ENCODE measurements at places on chromosomes 4 and X.

GRCh38 chr4:78560296-78560963 lies 8.9 kb downstream of the ANXA3 start:
- DNase-seq = no peak

DNA sequence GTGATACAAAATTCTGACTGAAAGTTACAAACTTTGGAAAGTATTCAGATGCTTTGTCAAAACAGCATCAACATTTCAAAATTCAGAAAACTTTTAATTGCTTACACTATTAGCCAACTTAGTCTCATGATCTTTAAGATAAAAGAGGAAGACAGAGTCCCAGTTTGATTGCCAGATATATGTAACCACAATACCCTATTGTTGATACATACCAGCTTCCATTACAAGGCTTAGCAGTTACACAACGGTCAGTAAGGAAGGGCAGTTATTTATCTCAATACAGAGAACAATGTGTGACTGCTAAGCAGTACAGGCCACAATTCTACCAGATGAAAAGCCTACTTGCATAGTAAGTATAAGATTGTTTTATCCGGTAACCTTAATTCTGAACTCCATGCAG lies 138.4 kb downstream of the SPANXN3 start:
- no peak for DNase-seq

DNA sequence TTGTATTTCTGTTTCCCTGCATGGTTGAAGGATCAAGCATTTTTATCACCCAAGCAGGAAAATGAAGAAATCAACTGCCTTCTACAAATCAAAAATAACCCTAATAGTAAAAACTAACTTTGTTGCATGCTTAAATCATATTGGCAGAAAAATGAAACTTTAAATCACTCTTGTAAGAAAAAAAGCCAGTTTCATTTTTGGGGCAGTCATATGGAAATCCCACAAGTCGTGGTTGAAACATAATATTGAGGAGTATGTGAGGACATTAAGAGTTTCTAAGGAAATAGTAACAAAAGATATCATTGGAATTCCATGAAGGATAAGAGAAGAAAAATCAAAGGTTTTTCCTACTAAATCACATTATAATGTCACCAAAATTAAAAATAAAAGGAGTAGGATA lies 8.4 kb downstream of the TEC start:
- DNase-seq = no peak

DNA sequence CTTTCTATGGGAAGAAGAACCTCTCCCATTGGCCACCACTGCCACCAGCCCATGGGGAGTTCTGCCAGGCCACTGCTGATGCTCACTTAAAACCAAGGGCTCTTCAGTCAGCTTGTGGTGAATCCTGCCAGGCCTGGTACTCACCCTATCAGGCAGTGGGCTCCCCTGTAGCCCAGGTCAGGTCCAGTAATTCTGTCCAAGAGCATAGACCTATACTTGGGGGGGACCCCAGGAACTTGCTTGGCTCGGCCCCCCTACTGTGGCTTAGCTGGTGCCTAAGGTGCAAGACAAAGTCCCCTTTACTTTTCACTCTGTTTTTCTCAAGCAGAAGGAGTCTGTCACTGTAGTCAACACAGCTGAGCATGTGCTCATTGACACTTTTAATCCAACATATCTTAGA lies 1012.2 kb downstream of the PCDH19 start:
- no peak for DNase-seq

DNA sequence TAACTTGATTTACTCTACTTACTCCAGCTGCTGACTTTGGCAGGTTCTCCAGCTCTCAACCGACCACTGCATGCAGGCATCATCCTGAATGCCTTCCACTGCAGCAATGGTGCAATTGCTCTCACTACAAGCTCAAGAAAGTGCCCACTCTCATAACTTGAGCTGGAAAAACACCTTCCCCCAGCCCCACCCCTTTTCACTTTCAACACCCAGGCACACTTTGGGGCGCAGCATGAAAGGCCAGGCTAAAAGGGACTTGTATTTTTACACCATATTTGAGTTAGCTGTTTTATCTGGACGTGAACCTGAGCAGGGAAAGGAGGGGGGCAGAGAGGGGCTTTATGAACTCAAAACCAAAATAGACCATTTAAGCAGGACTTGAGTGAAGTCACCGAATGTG lies 274.5 kb downstream of the RAB28 start:
- DNase-seq = no peak

DNA sequence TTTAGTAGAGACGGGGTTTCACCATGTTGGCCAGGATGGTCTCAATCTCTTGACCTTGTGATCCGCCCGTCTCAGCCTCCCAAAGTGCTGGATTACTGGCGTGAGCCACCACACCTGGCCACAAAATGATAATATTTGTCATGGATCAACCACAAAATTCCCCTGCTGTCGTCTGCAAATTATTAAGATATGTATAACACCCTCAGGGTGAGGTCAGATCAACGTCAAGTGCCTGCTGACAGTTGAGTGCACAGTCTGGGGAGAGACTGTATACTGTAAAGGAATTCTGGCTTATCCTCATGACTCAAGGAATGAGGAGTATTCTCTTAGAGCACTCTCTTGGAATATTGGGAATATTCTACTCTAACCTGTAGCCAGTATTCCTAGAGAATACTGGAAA lies 11.2 kb downstream of the EPGN start:
- DNase-seq = no peak

DNA sequence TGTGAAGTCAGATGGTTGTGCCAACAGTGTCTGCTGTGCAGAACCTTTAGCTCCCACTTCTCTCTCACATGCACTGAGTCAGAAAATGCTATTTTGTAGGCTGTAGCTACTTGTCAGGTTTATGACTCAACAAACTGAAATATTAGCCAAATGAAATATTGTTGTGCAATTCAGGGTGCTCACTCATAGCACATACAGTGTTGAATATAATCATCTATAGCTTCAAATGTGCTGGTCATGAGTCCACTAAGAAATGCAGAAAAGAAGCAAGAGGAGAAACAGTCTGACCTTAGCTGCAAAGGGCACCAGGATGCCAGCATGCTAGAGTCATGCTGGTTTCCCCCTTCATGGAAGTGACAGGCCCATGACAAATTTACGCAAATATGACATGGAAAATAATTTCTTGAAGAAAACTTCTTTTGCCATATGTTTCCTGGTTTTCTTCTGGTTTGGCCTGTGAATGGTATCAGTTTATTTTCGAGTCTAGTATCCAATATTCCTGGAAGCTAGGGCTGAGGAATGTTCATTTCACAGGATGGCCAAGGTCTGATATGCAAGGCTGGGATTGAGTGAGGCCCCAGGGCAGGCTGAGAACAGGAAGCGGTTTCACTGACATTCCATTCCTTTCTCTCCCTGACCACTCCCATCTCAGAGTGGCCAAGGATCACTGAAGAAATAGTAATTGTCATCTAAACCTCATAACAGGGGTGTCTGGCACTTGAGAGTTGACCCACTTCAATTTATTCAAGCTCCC lies 10.3 kb upstream of the CXCL2 start:
- DNase-seq = no peak

DNA sequence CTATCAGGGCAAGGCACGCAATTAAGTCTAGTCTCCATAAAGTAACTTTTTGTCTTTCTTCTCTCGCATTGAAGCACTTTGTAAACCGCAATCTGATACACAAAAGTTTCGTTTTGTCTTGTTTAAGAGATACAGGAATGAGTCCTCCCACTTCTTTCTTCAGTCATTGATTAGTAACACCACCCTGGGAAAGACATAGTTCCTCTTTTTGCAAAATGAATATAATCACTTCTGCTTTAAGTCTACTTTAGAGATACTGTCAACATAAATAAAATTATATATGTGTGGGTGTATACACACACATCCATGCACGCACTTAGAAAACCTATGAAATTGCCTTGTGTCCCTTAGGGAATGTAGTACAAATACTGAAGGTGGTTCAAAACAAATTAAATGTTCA lies 11.7 kb downstream of the COQ2 start:
- DNase-seq = no peak

GRCh38 chrX:72003811-72004750 lies 93.4 kb downstream of the NHSL2 start:
- no peak for DNase-seq

GRCh38 chr4:94517492-94517891 lies 65.8 kb downstream of the PDLIM5 start:
- DNase-seq = no peak

DNA sequence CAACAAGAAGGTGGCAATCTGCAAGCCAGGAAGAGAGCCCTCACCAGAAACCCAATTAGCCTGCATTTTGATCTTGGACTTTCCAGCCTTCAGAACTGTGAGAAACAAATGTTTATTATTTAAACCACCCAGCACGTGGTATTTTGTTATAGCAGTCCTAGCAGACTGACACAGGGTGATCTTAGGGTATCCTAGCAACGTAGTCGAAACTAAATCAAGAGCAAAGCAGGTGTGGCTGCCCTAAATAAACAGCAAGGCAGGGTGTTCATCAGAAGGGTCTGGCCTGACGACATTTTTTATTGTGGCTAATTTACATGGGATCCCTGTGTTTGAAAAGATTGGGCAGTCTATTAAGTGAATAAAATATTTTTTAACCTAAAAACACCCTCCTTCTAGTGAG lies 198.8 kb downstream of the VEGFC start:
- DNase-seq = no peak

- DNase-seq = no peak
Observed at GRCh38 chr4:88865466-88865865, 167.8 kb upstream of the NAP1L5 start.

DNA sequence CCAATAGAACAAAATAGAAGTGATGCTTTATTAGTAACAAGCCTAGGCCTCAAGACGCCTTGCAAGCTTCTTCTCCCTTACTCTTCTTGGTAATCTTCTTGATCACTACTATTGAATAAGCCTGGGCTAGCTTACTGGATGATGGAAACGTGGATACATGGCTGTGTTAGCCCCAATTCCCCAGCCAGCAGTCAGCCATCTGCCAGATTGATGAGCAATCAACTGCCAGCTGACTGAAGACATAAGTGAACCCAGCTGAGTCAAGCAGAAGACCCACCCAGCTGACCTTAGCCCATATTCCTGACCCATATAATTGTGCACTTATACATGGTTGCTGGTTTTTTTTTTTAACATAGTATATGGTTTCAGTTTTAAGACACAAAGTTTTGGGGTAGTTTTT lies 130.4 kb downstream of the DHX15 start:
- no peak for DNase-seq

DNA sequence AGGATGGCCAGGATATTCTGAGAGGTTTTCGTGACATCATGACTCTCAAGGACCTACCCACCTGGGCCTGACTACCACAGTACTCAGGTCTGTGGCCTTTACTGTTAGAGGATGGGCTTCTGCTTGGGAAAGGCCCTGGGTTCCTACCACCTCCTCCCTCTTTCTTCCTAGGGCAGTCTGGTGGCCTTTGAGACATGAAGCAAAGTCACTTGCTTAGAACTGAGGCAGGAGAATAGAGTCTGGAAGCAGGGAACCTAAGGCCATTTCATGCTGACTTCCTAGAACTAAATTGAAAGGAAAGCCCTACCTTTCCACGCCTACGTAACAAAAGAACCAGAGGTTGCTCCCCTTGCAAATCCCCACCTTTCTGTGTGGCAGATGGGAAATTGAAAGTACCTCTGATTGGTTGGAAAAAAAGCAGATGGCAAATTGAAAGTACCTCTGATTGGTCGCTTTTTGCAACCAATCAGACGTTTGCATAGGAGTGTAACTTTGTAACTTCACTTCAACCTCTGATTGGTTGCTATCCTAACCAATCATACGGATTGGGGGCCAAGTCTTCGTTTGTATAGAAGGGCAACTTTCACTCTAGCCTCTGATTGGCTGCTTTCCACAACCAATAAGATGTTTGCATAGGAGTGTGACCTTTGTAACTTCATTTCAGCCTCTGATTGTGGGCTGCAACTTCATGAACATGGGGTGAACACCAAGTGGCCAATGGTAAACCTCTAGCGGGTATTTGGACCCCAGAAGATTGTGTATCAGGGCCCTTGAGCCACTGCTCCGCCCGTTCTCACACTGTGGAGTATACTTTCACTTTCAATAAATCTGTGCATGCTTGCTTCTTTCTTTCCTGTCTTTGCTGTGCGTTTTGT lies 9.9 kb upstream of the AKAP14 start:
- no peak for DNase-seq

GRCh38 chrX:2552621-2553201 lies 51.9 kb upstream of the DHRSX start:
- DNase-seq = no peak

GRCh38 chrX:88613338-88613737 lies 133.7 kb upstream of the CPXCR1 start:
- DNase-seq = no peak

- no peak for DNase-seq
Observed at GRCh38 chrX:83260288-83260687, 247.8 kb upstream of the POU3F4 start.

DNA sequence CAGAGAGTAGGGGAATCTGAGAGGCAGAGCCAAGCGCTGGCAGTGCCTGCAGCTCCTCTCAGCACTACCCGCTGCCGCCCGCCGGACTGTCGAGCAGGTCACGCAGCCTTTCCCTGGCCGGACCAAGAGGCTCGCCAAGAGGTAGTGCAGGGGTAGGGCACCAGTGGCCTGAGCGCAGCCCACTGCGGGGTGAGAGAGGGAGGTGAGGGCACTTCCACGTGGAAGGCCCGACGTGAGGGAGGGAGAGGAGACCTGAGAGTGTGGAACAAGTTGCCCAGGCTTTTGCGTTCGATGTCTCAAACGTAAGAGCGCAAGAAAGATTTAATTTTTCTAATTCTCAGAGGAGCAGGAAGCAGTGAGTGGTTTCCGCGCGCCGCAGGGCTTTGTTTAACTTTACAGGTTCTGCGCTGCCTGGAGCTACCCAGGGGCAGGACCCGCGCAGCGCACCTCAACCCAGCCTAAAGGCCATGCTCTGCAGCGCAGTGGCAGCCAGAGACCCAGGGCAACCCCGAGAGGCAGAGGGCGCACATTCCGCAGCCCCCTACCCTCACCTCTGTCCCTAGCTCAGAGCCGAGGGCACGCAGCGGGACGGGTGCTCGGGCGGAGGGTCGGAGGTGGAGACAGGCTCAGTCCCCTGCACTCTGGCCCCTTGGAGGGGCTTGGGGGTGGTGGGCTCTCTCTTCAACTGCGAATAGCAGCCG lies 14.9 kb downstream of the ARHGAP36 start:
- no peak for DNase-seq

DNA sequence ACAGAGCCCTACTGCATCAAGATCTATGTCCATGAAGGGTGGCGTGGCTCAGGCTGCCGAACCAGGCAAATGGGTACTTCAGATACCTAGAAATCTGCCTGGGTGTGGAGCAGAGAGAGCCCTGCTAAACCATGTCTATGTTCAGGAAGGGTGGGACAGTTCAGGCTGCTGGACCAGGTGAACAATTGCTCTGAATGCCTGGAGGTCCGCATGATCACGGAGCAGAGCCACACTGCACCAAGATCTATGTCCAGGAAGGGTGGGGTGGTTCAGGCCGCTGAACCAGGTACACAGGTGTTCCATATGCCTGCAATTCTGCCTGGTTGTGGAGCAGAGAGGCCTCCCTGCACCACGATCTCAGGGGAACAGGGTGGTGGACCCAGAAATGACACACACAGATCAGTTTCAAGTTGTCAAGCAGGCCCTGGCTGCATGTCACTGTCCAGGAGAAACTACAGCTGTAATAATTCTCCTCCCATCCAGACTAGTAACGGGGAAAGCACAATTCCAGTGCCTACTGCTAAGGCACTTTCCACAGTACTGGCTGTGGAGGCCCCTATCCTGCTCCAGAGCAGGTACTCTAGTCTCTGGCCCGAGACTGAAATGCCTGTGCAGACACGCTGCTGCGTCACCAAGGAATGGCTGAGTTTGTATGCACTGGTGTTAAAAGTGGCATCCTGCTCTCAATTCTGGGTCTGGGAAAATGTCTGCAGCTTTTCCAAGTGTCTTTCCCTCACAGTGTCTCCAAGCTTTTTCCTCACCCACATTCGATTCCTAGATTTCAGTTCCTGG lies 25.2 kb downstream of the UBQLN2 start:
- no peak for DNase-seq

GRCh38 chr4:176387571-176387970 lies 67.8 kb downstream of the SPCS3 start:
- peak; percentile 18 for DNase-seq

Data from NCI-H1417 treated with DMSO at 0.1 percent for 48 hours (cell line).